Body of pancreas (tissue), 4 donors: ENCODE measurements at places on chromosomes 1 and 21. TPM values are rescaled to one million over a fixed set of nuclear protein-coding genes. Genes with fewer than 3 reads are reported as not detected.

DNA sequence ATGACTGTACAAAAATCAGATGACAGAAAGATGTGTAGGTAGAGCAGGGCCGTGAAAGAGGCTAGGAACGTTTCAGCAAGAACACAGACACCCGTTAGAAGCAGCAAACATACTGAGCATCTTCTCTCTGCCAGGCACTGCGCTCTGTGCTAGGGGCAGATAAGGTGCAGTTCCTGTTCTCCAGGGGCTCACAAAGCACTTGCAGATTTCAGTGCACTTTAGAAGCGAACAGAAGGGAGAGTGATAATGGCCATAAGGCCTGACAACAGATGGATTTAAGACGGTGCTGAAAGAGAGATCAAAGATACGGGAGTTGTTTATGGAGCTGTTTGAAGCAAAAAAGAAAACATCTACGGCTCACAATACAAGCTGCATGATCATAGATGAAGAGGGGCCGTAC is 200.3 kb upstream of the FOXD3 start:
- no peak for DNase-seq

- DNase-seq, result no peak
Observed at GRCh38 chr1:65539266-65540131, 119.0 kb downstream of the LEPR start.

DNA sequence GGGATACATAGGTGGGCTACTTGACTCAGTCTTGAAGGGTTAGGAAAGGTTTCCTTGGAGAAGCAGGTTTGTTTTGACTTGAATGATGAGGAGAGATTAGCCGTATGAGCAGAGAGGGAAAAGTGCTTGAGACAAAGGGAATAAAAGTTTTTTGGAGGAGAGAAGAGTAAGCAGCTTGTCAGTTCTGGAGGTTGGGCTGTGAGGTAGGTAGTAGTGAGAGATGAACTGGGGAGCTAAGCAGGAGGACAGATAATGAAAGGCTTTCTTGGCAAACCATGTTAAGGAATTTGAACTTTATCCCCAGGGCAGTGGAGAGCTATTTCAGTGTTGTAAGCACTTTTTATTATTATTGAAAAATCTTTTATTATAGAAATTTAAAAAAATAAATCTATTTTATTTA is 3.6 kb downstream of the OSBPL9 start:
- no peak for DNase-seq

- DNase-seq, result peak; percentile 17
Observed at GRCh38 chr1:165397944-165398343, 41.4 kb upstream of the LMX1A start.

- no peak for DNase-seq
Observed at GRCh38 chr1:153180556-153180955, 22.7 kb upstream of the LELP1 start.

GRCh38 chr1:230629511-230629910 is 12.8 kb upstream of the COG2 start:
- DNase-seq, result no peak

Gene DCST1
- total RNA-seq, result not detected

Gene TNFRSF8
- total RNA-seq, result not detected

Gene SMCP
- total RNA-seq, result not detected

Gene SHE
- total RNA-seq, result 4.2 TPM

Gene OR10R2
- total RNA-seq, result not detected
